ENCODE measurements at places on chromosomes 3 and 15.
A peak's percentile ranks its signal among the peaks of the same experiment; 100 is the strongest.

DNA sequence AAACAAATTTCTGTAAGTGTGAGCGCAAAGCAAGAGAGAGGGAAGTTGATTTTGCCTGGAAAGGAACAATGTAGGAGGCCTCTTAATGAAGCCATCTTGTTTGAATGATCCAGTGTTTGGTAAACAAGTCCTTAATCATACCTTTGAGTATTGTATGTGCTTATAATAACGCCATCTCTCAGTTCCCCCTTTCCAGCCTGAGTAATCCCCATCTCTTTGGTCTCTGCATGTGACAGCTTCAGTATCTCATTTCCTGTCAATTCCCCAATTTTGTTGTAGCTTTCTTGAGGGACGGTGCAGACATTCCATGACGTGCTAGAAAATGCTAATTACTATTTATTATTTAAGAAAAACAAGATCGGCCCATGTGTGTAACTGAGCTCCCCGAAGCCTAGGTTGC lies 349.3 kb upstream of the NR2F2 start:
- DNase-seq: no peak

- DNase-seq: no peak
Measured at GRCh38 chr15:80984856-80985255, 4.8 kb downstream of the MESD start.

DNA sequence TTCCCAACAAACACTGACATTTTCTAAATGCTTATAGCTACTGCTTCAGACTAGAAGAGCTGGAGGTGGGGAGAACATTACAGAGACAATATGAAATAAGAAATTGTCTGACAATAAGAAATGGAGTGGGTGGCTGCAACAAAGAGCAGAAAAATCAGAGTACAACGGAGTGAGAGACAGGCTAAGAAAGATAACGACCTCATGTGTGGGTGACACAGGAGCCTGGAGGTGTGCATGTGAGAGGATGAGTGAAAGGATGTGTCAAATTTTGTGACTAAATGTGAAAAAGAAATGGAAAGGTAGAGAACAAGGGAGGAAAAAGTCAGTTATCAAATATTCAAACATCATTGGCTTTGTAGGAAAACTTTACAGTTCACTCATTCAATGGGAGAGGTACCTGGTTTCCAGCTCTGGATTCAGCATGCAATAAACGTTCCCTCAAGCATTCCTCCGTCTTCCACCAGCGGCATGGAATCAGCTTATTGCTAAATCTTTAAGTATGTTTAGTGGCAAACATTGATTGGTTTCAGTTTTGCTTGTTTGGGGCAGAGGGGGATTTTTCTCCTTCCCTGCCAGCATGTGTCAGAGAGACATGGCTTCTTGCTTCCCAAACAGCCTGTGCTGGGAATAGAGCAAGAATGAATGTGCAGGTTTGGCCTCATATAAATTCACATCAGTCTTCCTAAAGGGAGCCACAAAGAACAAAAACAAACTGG lies 103.8 kb upstream of the CHRM5 start:
- no peak for DNase-seq

DNA sequence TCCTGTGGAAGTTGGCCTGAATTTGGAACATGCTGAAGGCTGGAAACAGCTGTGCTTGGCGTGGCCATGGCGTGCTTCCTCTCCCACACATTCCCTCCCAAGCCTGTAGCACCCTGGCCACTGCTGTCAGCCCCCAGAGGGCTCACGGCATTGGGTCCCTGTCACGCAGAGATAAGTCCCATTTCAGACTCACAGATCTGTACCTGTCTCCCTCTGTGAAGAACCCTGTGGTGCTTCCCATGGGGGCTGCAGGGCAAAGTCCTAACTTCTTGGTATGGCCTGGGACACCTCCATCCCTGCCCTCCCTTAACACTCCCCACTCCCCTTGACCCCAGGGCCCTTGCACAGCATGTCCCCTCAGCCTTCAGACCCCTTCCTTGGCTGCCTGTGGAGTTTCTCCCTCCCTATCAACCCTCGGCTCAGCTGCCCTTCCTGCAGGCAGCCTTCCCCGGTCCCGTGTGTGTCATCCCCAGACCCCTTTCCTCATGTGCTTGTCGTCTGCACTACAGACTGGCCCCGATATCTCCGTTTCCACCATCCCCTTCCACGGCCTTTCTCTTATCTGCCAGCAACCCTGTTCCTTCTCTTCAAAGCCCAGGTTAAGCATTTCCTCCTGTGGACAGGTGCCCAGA lies 28.6 kb downstream of the ABTB1 start:
- no peak for DNase-seq

DNA sequence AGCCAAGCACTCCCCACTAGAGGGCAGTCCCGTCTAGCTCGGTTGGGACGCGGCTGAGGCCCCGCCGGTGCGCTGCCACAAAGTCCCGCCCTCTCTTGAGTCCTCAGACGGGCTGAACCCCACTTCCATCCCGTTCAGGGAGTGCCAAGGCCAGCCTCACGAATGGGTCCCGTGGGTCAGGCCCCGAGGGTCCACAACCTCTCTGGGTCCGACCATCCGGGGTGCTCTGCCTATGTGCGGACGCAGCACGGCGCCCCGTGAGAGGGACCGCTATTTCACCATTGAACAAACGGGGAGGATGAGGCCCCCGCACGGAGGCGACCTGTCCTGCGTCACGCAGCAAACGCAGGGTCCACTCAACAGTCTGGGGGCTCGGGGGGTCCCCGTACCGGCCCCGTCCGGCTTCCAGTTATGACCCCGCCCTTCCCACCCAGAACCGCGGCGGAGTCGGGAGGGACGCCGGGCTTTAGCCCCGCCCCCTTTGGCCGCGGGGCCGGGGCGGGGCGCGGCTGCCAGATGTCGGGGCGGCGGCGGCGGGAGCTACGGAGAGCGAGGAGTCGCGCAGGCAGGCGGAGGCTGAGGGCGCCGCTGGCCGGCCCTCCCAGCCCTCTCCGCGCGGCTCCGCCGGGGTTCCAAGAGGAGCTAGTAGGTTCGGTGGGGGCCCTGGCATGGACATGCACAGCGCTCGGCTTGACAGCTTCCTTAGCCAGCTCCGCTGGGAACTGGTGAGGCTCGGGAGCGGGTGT lies at the start of gene INKA1:
Gene INKA1 (plus strand): TSS at position 543 of the 746 bp plus-strand sequence. CDS start 132 bp downstream, at position 675.
- DNase-seq: peak; percentile 95
